ENCODE measurements at places on chromosomes 12 and 14.
A peak's percentile ranks its signal among the peaks of the same experiment; 100 is the strongest.

DNA sequence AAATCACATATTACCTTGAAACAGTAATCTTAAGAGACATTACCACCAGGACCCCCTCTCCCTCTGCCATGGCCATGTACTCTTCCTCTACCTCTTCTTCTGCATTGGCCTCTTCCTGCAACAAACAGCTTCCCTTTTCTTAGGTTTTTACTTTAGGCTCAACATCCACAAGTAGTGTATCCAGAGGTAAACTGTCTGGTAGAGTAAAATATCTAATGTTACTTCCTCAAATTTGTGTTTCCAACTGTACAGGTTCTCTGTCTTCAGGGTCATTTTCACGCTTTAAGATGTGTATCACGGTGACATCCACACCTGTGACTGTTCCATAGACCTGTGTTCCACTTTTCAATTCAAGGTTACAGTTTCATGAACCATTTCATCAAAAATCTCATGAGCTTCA lies 13.4 kb downstream of the CDK17 start:
- DNase-seq = no peak

DNA sequence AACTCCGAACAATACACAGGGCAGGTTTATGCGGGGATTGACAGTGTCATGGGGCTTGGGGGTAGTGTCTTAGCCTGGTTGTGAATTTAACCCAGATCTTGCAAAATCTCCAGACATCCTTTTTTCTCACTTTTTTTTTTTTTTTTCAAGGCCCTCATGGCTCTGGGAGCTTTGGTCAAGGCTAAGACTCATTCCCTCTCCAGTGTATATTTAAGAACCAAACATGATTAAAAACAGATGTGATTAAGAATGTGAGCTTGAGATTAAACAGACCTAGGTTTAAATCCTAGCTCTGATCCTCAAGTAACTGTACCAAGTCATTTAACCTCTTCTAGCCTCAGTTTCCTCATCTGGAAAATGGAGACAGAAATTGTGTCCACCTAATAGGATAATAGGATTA lies 151.7 kb upstream of the FUT8 start:
- no peak for DNase-seq

GRCh38 chr12:84165998-84166571 lies 746.5 kb downstream of the SLC6A15 start:
- DNase-seq = no peak

GRCh38 chr12:13211859-13212664 lies 15.5 kb downstream of the EMP1 start:
- peak; percentile 60 for DNase-seq

DNA sequence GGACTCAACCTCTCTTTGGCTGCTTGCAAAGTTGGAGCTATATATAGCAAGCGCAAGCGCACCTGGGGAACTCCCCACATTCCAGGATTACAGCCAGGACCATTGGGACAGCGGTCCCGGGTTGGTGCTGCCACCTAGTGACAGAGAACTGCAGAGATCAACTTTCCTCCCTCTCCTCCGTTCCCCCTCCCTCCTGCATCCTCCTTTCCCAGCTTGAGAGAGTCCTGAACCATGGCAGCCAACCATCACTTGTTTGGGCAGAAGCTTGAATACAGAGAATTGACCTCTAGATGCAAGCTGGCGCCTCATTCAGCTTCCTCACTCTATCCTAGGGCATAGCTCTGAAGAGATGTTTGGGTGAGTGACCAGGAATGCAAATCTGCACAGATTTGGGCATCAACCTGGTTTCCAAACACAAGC lies 17.4 kb upstream of the FLVCR2 start:
- peak; percentile 23 for DNase-seq

- no peak for DNase-seq
These were observed 35.6 kb upstream of the CMKLR1 start for GRCh38 chr12:108374596-108375320.
